Inflammatory macrophage treated with lipopolysaccharide for 1 hour (primary cell): ENCODE measurements at places on chromosomes 7 and 10.

DNA sequence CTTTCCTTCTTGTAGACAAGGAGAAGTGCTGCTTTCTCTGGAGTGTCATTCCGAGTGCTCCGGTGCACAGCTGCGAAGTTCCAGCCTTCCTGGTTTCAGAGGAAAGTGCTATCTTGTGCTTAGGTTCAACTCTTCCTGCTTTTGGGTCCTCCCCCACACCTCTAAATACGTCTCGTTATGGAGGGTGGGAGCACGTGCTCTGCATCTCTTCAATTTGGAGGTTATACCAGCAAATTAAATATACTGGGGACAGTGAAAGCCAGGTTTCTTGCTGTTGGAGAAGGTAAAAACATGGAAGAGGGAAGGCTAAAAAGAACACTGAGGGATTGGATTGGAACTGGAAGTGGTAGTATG lies 2.4 kb upstream of the ESYT2 start:
- no peak for DNase-seq

- no peak for DNase-seq
Observed at GRCh38 chr7:134367956-134368749, 51.4 kb upstream of the SLC35B4 start.

DNA sequence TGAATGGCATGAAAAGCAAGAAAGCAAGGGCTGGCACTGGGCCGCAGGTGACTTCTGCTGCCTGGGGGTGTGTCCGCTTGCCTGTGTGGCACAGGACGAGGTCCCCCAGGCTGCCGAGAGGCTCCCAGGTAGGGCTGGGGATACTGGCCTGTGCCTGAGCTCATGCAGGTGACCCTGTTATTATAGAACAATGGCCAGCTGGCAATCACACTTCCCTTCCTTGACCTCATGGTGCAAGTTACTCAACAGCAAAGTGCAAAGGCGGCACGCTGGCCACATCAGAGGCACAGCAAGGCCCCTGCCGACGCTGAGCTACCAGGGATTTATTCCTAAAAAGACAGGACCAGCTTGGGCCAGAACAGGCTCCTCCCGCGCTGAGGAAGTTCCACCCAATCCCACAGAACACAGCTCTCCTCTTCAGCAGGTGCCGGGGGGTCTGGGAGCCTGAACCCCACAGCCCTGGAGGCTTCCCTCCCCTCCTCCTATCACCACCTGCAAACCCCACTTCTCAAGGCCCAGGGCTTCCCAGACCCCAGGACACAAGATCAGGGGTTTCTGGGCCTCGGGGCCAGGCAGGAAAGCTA lies 1.4 kb upstream of the ADAM8 start:
- DNase-seq, result peak; percentile 43

- DNase-seq, result no peak
Observed at GRCh38 chr7:23450518-23450917, 19.8 kb downstream of the IGF2BP3 start.
